Fibroblast of skin of scalp (primary cell): ENCODE measurements at places on chromosomes 2 and 18.
A peak's percentile ranks its signal among the peaks of the same experiment; 100 is the strongest.

- DNase-seq = no peak
Observed at GRCh38 chr18:34085140-34085739, 139.5 kb downstream of the NOL4 start.

- DNase-seq = peak; percentile 63
Observed at GRCh38 chr2:20451341-20451740, 4.5 kb downstream of the RHOB start.

DNA sequence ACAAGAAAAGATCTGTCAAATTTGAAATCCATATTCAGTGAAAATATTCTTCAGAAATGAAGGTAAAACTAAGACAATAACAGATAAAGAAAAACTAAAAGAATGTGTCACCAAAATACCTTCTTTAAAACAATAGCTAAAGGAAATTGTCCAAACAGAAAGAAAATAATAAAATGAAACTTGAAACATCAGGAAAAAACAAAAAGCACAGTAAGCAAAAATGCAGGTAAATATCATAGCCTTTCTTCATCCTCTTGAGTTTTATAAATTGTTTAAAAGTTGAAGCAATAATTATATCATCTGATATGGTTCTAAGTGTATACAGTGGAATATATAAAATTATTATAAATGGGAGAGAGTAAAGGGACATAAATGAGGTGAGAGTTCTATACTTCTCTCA lies 103.8 kb upstream of the PDE1A start:
- DNase-seq = no peak

GRCh38 chr2:26640331-26640745 lies 828 bp downstream of the CIB4 start:
- DNase-seq = peak; percentile 42

- no peak for DNase-seq
Observed at GRCh38 chr2:219628986-219629901, 1.8 kb downstream of the SLC4A3 start.

GRCh38 chr2:91477731-91478672 lies 2786.5 kb downstream of the RPIA start:
- peak; percentile 18 for DNase-seq

GRCh38 chr2:227781841-227782240 lies 31.8 kb upstream of the CCL20 start:
- no peak for DNase-seq

DNA sequence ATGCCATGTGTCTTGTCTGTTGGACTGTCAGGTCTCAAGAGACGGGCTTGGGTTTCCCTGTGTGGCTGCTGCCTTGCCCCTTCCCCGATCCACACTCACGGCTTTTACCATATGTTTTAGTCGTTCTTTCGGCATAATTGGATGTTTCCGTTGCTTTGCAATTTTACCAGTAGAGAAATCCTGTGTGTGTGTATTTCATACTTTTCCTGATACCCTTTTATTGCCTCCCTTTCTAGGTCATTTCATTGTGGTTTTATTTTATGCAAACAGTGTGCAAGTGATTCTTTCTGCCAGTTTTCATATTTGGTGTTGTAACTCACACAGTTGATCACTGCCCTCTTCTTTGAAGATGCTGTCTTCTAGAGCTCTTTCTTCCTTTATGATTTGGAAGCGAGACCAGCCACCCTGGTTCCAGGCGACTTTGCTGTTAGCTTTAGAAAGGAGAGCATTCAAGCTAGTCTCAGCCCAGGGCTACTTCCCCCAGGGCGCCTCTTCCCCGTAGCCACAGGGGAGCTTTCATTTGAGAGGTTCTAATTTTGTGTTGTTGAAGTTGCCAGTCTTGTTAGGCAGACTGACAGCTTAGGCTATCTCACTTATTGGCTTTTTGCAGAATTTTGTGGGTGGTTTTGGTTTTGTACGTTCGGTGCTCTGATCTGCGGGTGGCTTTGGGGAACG lies 17.0 kb downstream of the SH3BP4 start:
- DNase-seq = no peak

DNA sequence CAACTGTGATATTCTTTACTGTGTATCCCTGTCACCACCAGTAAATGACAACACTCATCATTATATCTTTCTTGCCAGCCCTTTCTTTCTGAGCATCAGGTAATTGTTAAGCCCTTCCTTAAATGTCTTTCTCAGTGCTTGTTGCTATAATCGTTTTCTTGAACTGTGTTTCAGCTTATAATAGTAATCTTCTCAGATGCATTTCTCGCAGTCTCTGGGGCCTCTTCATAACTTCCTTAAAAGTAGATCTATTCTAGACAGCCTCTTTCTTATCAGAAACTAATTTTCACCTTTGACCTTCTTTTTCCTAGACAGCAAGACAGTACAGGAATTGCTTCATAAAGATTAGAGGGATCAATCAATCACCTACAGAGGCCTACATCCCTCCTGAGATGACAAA lies 648.1 kb downstream of the CPS1 start:
- no peak for DNase-seq

DNA sequence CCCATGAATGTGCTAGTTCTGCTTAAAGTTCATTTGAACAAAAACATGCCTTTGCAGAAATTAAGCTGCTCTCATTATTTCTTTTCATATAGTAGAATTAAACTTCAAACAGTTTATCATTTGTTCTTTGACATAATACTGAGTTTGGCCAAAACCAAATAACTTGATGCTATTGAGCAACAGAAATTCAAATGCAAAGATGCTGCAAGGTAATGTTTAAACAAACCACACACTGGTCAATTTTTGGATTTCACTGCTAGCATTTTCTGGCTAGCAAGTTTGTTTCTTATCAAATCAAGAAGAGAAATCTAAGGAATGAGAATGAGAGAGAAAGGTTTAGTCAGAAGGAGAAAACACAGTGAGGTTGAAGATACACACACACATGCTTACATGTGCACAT lies 80.0 kb downstream of the LYPD1 start:
- DNase-seq = no peak

DNA sequence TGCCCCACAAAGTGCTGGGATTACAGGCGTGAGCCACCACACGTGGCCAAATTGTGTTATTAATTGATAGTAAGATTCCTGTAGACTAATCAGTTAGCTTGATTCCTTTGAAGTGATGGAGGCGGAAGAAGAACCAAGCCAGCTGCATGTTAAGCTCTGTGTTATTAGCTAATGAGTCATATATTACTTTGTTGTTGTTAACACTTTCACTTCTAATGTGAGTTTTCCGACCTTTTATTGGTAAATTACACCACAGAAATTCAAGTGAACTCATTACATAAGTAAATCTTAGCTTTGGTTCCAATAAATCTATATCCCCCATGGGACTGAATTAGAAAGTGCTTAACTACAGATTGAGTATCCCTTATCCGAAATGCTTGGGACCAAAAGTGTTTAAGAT lies 20.3 kb downstream of the CHMP1B start:
- DNase-seq = no peak

DNA sequence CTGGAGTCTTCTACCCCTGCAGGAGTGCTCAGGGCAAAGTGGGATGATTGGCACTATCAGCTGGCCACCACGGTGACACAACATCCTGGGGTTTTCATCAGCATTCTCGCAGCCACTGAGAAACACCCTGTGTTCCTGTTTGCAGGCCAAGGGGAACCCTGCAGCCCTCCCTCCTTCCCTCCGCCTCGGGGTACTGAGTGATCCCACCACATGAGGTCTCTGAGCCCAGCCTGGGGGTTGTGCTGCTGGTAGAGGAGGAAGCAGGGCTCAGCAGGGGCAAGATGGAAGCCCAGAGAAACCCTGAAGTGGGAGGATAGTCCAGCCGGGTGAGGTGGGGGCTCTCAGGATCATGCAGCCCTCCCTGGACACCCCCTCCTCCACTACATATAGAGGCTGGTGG lies at the start of gene OXER1:
Gene OXER1, minus strand, starts transcription at position 40 of the 400 bp plus-strand sequence. CDS start 73 bp downstream, outside the sequence.
- DNase-seq = no peak

GRCh38 chr2:147002256-147002655 lies 842.6 kb upstream of the ACVR2A start:
- no peak for DNase-seq

DNA sequence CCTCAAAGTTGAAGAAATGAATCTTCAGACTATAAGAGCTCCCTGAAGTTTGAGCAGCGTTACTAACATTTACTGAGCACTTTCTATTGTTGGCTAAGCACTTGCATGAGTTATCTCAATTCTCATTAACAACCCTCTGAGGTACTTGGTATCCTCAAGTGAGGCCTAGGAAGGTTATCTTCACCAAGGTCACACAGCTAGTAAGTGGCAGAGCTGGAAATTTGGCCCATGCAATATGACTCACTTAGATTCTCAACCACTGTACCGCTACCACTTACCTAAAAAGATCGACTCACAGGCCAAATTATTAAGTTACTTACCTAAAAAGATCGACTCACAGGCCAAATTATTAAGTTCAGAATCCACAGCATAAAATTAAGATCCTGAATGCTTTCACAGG lies 8.7 kb upstream of the METAP1D start:
- no peak for DNase-seq

GRCh38 chr2:134919341-134920210 lies 954 bp downstream of the CCNT2 start:
- peak; percentile 17 for DNase-seq

DNA sequence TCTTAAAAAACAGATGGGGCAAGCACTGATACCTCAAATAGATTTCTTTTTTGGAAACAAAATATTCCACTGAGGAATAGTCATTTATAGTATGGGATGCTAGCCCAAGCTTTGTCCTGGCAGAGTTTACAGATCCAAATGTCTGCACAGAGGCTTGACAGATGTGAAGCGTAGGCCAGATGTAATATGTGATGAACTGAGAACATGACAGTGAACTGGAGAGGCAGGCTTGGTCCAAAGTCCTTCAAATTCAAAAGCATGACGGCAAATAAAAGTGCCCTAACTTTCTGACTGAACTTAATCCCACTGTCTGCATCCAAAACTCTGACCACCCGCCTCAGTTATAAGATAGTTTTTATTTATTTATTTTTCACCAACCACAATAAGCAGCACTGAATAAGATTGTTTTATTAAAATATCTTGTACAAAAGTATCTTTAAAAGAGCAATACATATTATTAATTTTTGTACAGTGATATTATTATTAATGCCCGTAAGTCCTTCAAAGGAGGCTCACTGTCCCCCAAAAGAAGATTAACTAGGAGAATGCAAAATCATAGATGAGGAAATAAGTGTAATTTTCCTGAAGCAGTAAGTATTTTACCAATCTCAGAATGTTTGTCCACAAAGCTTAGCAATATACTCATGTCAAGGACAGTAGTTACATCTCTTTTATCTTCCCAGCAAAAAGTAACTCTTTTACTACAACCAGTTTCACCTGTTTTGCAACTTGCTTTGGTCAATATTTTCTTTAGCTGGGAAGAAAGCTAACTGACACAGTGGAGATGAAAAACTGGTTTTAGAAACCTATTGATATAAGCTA lies 10.7 kb upstream of the SPOPL start:
- DNase-seq = no peak

DNA sequence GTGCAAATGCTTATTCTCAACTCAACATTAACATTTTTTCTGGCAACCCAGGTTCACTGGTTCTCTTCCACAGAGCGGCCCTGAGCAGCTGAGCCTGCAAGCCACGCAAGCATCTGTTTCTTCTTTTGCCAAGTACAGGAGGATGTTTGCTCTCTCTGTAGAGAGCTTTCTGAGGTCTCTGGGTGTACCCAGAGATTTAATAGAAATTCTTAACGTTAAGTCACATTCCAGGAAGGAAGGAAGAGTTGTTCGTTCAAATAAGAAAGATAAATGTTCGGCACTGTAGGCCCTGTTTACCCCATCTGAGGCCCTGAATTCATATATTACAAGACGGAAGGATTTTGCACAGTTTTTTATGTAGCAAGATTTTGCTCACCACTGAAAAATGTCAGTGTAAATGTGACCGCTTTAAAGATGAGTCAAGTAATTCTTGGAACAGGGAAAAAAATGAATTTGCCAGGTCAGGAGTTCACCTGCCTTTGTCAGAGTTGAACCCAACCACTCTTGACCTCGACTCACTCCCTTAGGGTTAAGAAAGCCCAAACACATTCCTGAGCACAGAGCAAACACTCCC lies 30.1 kb downstream of the KCTD18 start:
- DNase-seq = peak; percentile 53

- peak; percentile 40 for DNase-seq
Observed at GRCh38 chr18:37419315-37419714, 146.3 kb downstream of the CELF4 start.

DNA sequence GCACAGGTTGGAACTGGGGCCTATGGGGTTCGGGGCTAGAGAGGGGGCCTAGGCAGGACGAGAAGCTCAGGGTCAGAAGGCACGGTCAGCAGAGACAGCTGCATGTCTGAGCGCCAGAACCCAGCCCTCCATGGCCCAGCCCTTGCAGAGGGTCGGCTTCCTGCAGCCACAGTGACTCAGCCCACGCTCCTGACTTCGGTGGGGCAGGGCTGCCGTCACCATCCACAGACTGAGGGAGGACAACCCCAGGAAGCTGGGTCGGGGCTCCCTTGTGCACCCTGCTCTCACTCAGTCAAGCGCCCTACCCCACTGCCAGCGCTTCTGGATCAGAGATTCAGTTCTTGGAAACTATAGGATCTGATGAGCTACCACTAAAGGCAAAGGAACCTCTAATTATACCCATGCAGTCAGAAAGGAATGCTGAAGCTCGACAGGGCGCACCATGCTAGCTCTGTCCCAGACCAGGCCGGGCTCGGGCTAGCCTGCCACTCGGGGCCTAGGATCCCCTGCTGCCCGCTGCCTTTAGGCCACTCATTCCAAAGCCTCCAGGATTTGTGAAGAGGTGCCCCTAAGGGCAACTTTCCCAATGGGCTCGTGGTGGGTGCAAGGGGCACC lies 3.0 kb downstream of the ACTR1B start:
- DNase-seq = no peak

DNA sequence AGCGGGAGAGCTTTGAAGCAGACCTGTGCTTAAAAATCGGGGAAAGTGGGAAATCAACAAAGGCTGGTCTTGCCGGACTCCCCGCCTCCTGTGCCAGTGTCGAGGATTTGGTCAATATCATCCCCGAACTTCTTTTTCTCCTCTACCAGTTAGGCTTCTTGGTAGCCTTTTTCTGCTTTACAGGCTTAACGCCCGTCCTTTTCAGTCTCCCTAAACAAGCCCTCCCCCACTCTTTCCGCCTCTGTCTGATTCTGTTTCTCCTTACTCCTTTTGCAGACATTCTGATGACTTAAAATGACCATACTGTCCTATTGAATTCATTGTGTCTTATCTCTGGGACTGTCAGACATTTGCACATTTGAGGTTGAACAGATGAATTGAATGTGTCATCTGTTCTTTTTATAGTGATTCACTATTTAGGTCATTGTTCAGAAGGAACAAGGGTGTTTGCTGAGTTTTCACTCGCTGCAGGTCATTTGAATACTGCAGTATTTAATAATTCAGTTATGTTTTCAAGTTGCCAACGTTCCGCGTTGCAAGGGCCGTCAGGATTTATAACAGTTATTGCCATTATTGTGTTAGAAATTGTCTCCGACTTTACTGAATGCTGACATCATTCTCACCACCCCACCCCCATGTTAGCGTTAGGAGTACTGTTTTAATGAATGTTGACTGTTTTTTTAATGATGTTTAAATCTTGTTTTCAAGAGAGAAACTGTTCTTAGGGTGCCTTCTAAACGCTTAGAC lies 1.1 kb downstream of the ITGAV start:
- peak; percentile 46 for DNase-seq
